ENCODE measurements at places on chromosomes 16 and 17. TPM values are rescaled to one million over a fixed set of nuclear protein-coding genes. Genes with fewer than 3 reads are reported as not detected.

The GGT6 gene
- 9.2 TPM for polyA plus RNA-seq

The LRRC36 gene
- 1.5 TPM for polyA plus RNA-seq

The PMFBP1 gene
- 1.2 TPM for polyA plus RNA-seq

The FBXO31 gene
- 20.1 TPM for polyA plus RNA-seq

The TNP2 gene
- polyA plus RNA-seq: not detected

GRCh38 chr17:33218698-33219601 lies 74.1 kb downstream of the ASIC2 start:
- DNase-seq: no peak

GRCh38 chr16:47056688-47057629 lies 83.5 kb upstream of the DNAJA2 start:
- no peak for DNase-seq

GRCh38 chr16:2237102-2237482 lies 848 bp downstream of the DNASE1L2 start:
- no peak for DNase-seq

- DNase-seq: no peak
Measured at GRCh38 chr16:12871784-12872183, 29.6 kb upstream of the SHISA9 start.

DNA sequence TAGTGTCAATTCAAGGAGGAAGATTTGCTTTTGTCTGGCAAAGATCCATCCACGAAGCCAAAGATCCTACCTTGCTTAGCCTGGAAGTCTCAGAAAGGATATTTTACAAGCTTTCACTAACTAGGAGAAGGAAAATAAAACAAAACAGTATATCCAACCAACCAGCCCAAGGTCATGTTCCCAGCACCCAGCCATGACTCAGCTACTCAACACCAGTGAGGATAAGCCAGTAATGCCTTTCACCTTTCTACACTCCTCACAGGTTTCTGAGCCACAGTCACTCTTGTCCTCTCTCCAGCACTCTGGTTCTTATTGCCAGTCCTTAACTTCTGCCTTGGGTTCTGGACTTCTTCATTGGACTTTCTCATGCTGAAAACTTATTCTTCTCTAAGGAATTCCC lies 116.2 kb downstream of the CDH11 start:
- DNase-seq: no peak

- no peak for DNase-seq
Measured at GRCh38 chr17:8421571-8421970, 14.1 kb upstream of the NDEL1 start.

DNA sequence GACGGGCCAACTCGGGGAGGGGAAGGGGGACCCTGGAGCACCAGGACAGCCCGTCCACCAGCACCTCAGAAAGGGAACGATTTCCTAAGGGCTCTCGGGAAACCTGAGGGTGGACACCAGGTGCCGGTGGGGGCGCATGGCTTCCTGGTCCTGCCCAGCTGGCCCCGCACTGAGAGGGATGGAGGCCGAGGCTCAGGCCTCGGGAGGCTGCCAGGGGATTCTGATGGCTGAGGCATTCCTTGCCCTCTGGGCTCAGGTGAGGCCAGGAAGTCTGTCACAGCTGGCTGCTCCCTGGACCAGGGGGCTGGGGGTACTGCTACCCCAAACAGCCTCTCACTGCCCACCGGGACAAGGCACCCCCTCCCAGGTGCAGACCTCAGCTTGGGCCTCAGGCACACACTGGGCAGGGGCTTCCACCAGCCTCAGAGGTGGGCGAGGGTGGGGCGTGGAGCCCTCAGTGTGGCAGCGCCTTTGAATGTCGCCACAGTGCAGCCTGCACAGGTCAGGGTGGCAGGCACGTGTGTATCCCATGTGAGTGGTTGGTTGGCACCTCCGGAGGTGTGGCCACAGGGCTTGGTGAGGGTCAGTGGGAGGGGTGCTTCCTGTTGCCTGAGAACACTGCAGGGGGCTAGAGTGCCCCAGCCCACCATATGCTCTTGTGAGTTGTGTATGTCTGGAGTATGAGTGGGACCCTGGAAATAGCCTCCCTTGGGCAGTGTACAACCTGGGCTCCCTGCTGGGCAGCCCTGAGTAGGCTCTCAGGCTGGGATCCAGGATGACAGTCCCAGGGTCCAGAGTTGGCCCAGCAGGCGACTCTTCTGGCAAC lies 3.9 kb upstream of the FSCN2 start:
- no peak for DNase-seq

- DNase-seq: no peak
Measured at GRCh38 chr17:41894791-41895331, 23.9 kb downstream of the ACLY start.

GRCh38 chr16:8585857-8586256 lies 4.5 kb downstream of the TMEM114 start:
- DNase-seq: no peak

DNA sequence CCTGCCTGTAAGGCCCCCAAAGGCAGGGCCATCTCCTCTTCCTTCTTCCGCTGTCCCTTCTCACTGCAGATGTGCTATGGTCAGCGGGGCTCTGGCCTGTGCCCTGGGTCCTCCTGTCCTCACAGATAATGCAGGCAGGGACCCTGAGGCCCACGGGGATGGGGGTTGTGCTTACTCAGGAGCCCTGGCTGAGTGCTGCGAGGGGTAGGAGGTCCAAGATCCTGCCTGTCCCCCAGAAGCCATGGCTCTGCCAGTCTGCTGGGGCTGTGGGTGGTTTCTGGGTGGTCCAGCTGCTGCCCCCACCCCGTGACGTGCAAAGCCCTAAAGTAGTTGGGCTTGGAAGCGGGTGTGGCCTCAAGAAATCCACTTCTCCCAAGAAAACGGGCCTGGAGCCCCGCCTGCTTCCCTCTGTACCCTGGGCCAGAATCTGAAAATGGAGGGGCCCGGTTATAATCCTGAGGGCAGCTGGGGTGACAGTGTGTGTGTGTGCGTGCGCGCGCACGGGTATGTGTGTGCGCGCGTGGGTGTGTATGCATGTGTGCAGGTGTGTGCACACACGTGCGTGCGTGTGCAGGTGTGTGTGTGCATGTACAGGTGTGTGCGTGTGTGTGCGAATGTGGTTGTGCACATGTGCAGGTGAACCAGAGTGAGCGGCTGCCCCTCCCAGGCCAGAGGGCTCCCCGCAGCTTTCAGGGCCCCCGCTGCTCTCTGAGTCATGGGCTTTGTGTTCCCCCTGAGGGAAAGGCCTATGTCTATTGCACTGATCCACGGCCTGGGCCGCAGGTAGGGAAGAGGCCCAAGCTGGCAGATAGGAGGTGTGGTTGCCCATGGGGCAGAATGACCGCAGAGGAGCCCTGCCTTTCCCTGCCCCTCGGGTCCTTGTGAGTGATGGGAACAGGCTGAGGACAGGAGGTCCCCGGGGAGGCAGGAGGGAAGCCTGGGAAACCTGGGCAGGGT lies 13.8 kb downstream of the SPNS2 start:
- no peak for DNase-seq

- no peak for DNase-seq
Measured at GRCh38 chr17:18065546-18065945, 22.2 kb upstream of the DRG2 start.

DNA sequence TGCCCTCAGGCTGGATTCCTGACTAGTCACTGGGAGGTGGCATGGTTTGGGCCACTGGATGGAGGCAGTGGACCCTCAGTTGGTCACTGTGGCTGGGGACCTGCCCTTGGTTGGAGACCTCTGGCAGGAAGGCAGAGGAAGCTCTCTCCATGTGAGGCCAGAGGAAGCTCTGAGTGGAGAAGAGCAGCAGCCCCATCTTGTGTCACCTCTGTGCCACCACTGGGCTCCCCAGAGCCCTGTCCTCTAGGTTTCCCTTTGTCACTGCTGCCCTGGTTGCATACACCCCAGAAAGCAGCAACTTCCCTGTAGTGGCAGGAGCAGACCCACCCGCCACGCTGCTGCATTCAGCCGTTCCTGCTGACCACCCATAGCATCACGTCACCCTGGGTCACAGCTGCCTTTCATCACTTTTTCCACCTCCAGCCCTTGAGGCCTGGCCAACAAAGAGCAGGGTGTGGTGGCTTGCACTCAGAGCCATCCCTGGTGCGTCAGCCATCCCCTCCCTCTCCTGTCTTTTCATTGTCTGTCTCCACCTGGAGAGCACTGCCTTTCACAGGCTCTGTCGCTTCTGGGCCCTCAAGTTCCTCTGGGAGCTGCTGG lies 11.9 kb downstream of the CTRL start:
- no peak for DNase-seq

DNA sequence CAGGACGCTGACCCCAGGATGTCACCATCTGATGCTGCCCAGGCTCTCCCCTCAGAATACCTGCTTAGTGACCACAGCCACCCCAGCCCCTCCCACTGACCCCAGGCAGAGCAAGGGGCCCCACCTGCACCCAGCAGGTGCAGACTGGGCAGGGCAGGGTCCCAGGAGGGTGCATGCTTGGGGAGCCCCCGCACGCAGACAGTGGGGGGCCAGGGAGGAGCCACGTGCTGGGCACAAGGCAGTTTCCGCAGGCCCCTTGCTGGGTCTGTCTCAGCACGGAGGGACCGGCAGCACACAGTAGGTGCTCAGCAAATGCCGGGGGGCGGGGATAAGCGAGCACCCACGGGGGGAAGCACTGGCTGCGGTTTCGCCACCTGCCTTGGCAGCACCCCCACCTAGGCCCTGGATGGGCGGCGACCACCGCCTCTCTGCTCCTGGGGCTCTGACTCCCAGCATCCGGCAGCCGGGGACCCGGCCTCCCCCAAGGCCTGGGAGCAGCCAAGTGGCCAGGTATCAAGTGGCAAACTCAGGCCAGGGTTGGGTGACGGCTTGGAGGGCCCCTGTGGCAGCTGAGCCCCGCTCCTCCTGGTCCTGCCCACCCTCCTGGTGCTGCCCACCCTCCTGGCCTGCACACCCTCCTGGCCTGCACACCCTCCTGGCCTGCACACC lies 18.7 kb upstream of the SSTR5 start:
- DNase-seq: no peak

Measured in left renal pelvis (tissue), 4 donors.